ENCODE measurements at places on chromosomes 7 and 10.
A peak's percentile ranks its signal among the peaks of the same experiment; 100 is the strongest.

- DNase-seq, result no peak
Observed at GRCh38 chr10:70985824-70986622, 97.7 kb upstream of the PCBD1 start.

GRCh38 chr10:29810816-29811215 lies 176.0 kb upstream of the SVIL start:
- DNase-seq, result no peak

GRCh38 chr10:61539876-61540275 lies 86.7 kb upstream of the TMEM26 start:
- no peak for DNase-seq

GRCh38 chr7:3187444-3188040 lies 113.5 kb upstream of the SDK1 start:
- DNase-seq, result no peak

DNA sequence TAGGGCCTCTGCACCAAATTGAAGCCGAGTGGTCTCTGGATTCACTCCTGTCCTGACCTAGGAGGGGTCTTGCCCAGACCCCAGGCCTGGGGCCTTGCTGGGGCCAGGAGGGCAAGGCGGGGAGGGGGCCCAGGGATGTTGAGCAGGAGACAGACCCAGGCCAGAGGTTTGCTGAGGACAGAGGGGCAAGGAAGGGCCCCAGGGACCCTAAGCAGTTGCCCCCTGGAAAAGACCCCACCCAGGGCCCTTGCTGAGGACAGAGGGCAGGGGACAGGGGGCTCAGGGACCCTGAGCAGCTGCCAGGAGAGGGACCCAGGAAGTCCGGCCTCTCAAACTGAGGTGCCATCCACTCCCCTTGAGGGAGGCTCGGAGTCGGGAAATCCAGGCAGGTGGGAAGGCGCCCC lies 32.7 kb downstream of the FOXL3 start:
- no peak for DNase-seq

GRCh38 chr7:29809533-29810155 lies 3.3 kb downstream of the WIPF3 start:
- DNase-seq, result no peak

- peak; percentile 59 for DNase-seq
Observed at GRCh38 chr7:47714669-47715607, 133.0 kb upstream of the TNS3 start.

- no peak for DNase-seq
Observed at GRCh38 chr10:49631975-49632374, 18.1 kb downstream of the CHAT start.

DNA sequence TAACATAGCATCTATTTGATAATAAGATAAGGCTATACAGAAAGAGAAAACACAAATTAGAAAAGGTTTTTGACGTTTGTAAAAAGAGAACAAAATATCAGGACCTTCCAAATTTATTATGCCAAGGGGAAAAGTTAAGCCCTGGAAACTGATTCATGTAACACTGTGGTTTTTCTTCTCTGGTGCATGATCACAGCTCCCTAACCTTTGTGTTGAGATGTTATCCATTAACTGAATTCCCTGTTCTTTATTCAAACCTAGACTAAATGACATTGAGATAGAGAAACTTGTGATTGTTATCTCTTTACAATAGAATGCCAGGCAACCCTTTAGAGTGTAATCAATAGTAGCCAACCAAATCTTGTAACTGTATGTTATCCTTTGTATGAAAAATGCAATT lies 141.5 kb upstream of the NRG3 start:
- no peak for DNase-seq

DNA sequence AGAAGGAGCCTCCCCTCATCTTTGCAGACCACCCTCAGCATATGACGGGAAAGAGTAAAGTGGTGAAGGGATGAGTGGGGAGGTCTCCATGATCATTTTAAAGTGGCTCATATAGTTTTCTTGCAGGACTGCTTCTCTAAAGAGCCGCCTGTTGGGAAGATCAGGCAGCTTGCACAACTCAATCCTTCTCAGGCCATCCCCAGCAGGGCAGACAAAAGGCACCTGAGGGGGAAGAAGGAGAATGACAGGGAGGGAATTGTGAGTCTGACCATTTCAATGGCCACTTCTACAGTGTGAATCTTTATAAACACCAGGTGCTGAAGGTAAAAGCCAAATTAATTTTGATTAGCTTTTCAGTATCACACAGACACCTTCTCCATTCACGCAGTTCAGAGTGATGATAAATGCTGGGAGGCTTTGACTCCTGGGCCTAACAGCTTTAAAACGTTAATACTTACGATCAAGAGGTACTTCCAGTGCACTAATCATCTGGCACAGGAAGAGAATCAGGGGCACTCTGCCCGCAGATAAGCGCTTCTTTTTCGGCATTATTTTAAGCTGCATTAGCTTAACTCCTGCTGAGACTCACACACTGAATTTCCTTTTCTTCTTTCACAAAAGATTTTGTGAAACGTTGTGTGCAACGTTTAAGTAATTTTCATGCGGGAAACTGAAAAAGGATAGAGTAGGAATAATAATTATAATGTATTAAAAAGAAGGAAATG lies 109.5 kb upstream of the LAMB4 start:
- DNase-seq, result no peak

DNA sequence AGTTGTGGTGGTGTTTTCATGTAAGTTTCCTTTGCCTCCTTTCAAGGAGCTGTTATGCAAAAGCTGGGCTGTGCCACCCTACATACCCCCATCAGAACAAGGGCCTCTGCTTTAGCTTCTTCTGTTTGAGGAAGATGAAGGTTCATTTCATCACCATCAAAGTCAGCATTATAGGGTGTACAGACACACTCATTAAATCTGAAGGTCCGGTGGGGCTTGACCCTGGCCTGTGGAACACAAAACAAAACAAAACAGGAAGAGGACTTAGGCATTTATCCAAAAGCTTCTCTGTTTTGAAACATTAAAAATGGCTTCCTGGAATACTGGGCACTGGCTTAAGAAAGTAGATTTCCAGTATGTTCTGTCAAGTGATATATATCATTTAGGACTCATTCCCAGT lies 15.8 kb downstream of the POLR3A start:
- no peak for DNase-seq

DNA sequence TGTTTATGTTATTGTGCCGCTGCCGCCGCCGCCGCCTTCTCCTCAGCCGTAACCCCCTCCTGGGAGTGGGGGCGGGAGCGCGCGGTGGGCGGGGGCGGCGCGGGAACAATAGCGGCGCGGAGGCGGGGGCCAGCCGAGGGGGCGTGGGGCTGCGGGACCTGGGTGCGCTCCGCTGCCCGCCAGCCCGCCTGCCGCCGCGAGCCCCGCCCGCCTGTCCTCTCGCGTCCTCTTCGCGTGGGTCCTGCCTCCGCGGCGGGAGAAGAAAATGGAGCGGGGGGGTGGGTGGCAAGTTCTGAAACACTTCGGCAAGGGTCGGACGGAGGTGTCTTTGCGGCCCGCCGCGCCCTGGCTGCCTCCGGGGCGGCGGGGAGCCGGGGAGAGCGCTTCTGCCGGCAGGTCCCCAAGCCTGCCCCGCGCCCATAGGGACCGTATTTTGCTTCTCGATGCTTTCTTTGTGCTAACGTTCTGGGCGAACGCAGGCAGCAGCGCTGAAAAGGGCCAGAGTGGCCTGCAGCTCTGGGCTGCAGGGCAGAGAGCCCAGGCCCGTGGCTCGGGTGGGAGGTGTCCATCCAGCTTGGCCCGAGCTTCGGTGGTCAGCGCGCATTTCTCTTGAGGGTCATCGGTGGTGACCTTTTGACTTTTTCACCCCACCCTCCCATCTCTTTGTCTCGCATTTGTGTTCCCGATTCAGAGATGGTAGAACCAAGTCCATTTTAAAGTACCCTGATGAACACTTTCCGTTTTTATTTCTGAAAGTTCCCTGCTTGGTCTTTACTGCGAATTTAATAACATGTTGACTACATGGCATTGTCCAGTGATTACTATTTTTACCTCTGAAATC lies 613 bp downstream of the MAPK8 start:
- DNase-seq, result no peak

DNA sequence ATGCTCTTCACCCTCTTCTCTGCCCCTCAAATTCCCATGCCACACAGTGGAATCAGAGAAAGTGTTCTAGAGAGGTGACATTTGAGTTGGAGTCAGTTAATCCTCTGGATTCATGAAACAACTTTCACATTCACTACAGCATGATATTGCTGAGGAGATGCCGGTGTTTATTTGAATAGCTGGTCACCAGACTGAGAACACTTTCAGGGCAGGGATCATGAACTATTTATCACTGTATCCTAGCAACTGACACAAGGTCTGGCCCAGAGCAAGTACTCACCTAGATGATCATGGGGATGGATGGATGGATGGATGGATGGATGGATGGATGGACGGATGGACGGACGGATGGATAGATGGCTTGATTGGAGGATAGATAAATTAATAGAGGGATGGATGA lies 116.7 kb upstream of the ZMIZ1 start:
- no peak for DNase-seq

GRCh38 chr10:132448248-132448731 lies 51.3 kb downstream of the PWWP2B start:
- DNase-seq, result peak; percentile 70

DNA sequence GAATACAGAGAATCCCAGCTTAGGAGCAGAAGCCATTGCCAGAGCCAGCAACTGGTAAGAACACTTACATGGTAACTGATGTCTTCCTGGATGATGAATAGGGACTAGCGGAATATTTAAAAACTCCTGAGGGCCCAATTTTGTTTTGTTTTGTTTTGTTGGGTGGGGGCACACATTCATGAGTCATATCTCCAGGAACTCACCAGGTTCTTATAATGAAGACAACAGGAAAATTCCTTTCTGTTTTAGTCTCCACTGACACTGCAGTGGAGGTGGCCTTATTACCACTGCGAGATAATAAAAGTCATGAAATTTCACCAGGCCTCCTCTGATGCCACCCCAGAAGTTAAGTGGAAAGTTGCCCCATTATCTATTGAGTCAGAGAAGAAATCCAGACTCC lies 6.6 kb upstream of the CUZD1 start:
- DNase-seq, result no peak

- DNase-seq, result no peak
Observed at GRCh38 chr7:100952641-100953040, 3.3 kb downstream of the MUC3A start.

DNA sequence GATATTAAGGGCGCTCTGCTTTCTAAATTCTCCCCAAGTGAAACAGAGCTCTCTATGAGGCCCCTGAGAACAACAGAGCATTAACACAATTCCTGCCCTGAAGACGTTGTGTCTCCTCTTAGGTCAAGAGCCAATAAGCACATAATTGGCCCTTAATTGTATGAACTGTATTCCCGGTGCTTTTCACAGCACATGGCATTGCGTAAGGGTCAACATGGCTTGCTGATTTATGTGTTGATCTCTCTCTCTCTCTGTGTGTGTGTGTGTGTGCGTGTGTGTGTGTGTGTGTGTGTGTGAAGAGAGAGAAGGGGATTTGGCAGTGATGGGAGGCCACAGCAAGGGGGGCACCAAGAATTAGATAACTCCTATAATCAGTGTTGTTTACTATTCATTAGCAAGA lies 40.5 kb downstream of the LYZL1 start:
- no peak for DNase-seq

DNA sequence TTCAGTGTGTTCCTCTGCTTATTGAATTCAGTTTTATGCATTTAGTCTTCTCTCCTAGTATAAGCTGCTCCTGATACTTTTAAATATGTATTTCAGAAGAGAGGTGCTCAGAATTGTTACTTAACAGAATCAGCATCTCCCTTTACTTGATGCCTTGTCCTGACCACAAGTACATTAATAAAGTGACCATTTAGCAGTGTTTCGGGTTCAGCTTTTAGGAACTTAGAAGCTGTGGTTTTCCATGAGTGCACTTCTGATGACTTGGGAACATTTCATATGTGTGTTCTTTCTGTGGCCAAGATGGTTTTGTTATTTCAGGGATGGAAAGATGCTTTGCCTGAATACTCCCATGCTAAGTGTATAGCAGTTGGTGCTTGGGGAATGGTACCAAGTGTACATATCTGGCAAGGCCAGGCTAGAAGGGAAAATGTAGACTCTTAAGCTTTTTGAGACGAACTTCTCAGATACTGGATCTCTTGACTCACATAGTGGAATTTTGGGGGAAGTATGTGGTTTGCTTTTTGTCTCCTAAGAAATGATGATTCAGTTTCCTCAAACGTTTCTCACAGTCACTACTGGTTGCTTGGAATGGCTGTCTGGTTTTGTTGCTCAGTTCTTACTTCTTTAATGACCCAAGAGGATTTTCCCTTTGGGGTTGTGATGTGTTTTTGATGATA lies 17.2 kb downstream of the SGPL1 start:
- no peak for DNase-seq

DNA sequence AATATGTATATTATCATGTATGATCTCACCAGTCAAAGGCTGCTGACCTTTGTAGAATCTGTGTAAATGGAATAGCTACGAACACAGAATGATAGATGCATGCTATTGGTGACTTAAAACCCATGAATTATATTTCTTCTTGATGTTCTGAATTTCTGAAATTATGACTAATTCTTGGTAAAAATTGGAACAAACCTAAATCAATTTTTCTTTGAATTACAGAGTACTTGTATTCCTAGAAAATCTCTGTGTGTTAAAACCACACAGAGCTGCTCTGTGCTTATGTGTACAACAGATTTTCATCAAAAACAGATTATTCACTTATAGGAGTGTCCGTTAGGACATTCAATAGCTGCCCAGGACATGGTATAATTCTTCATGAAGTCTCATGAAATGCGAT lies 108.3 kb upstream of the MDFIC start:
- DNase-seq, result no peak

DNA sequence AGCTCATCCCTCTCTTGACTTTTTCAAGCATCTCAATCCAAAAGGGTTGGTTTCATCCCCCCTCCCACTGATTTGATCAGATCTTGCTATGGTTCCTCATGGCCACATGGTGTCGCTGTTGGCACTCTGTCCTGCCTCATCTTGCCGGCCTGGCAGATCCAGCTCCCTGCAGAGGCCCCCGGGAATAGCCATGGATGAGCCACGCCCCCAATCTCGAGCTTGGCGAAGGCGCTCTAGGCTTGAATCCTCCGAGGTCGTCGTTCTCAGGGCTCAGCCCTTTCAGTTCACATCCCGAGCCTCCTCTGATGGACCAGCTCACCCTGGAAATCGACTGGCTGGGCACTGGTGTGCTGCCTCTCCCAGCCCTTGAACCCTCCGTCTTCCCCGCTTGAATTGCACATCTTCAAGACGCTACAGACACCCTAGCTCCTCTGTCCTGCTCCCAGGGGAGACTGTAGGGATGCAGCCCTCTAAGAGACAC lies 628.7 kb downstream of the TYW1 start:
- peak; percentile 17 for DNase-seq

GRCh38 chr10:2897619-2898508 lies 169.5 kb upstream of the PFKP start:
- DNase-seq, result no peak

DNA sequence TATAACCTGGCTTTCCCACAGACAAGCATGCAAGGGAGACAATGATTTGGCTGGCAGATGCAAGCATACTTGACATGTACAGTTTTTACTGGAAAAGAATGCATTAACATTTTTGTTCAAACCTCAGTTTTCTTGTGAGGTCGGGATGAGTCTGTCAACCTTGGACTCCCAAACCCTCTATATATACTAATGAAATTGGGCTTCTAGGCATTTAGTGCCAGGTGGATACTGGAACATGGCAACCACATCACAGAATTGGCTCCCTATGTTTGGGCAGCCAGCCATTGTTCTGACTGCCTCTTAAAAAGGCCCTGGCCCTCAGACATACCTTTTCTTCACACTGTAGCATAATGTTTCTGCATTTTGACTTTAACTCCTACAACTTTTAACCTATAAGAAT lies 39.1 kb downstream of the CDK6 start:
- DNase-seq, result no peak
